ENCODE measurements at places on chromosomes 16 and 17. TPM values are rescaled to one million over a fixed set of nuclear protein-coding genes. Genes with fewer than 3 reads are reported as not detected.

Gene OTOA
- not detected for total RNA-seq

DNA sequence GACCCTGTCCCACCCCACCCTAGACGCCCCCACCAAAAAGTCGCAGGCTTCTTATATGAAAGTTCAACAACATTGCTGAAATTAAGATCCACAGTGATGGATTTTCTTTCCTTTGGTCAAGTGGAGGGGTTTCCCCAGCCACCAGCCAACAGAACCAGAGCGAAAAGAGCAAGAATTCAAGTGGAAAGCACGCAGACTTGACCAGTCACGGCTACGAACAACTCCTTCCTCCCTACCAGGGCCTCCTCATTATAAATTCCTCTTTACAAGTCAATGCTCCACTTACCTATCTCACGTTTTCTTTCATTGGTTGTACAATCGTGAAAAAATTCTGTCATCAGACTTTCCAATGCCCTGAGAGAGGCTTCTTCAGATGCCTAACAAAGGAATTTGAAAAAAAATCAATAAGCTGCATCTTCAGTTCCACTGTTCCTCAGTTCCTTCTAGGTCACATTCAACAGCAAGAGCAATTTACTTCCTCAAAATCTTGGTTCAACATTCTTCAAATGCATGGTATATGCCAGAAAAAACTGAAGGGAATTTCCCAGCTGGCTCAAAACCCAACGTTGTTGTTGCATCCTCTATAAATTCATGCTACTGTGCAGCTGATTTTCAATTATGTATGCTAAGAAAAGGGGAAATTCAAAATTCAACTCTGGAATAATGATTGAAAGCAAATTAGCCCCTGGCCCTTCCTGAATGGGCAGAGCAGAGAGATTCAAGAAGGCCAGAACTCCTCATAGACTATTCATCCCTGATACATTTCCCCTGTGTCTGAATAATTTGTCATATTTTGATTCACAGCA, 30.9 kb downstream of the XPO6 start:
- H3K4me3 ChIP-seq, result no peak overlapping the region
- peaks cover 7% of the 10 kb centered on the region for H3K36me3 ChIP-seq
- peaks cover 32% of the 10 kb centered on the region for H3K4me1 ChIP-seq
- no peak overlapping the region for H3K27ac ChIP-seq
- no peaks in the 10 kb centered on the region for H3K27me3 ChIP-seq

DNA sequence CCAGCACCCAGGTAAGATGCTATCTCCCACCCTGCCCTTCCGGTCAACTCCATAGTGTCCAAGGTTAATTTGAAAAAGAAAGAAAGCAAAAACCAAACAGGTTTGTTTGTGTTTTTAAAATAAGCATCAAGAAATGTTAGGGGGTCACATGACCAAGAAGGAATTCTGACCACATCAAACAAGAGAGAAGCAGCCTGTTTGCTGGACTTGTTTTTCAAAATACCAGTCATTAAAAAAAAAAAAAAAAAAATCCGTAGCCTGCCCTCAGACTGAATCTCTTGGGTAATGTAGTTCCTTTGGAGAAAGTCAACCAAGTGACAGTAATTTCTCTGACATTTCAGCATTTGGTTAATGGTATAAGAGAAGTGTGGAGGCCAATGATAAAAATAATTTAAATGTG, 38.4 kb downstream of the HNF1B start:
- H3K27me3 ChIP-seq, result no peaks in the 10 kb centered on the region
- H3K36me3 ChIP-seq, result no peaks in the 10 kb centered on the region
- no peak overlapping the region for H3K27ac ChIP-seq
- DNase-seq, result no peak
- no peaks in the 10 kb centered on the region for H3K4me1 ChIP-seq

Gene MRPS34
- total RNA-seq, result 89.6 TPM

GRCh38 chr17:73304971-73305812, 6.6 kb downstream of the CDC42EP4 start:
- peak overlapping the region; percentile 100 for H3K27ac ChIP-seq
- no peaks in the 10 kb centered on the region for H3K36me3 ChIP-seq

- no peak overlapping the region for H3K27ac ChIP-seq
- no peaks in the 10 kb centered on the region for H3K27me3 ChIP-seq
- DNase-seq, result no peak
- no peaks in the 10 kb centered on the region for H3K36me3 ChIP-seq
- H3K4me3 ChIP-seq, result no peak overlapping the region
- peaks cover 14% of the 10 kb centered on the region for H3K4me1 ChIP-seq
Measured at GRCh38 chr17:80984749-80985148, 6.9 kb upstream of the CHMP6 start.

Gene PRSS8
- total RNA-seq, result 26.0 TPM

DNA sequence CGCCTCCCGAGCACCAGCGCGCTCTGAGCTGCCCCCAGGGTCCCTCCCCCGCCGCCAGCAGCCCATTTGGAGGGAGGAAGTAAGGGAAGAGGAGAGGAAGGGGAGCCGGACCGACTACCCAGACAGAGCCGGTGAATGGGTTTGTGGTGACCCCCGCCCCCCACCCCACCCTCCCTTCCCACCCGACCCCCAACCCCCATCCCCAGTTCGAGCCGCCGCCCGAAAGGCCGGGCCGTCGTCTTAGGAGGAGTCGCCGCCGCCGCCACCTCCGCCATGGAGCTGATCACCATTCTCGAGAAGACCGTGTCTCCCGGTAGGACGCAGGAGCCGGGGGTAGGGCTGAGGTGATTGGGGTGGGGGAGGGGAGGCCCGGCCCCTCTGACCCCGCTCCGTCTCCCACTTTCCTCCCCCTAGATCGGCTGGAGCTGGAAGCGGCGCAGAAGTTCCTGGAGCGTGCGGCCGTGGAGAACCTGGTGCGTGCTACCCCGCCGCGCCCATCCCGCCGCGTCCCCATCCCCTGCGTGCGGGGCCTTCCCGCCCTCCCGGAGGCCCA, 329 bp downstream of the KPNB1 start:
- H3K36me3 ChIP-seq, result peaks cover 34% of the 10 kb centered on the region
- peak; percentile 91 for DNase-seq
- H3K27me3 ChIP-seq, result no peaks in the 10 kb centered on the region
- peaks cover 47% of the 10 kb centered on the region for H3K4me1 ChIP-seq
- H3K4me3 ChIP-seq, result peak overlapping the region; percentile 85

DNA sequence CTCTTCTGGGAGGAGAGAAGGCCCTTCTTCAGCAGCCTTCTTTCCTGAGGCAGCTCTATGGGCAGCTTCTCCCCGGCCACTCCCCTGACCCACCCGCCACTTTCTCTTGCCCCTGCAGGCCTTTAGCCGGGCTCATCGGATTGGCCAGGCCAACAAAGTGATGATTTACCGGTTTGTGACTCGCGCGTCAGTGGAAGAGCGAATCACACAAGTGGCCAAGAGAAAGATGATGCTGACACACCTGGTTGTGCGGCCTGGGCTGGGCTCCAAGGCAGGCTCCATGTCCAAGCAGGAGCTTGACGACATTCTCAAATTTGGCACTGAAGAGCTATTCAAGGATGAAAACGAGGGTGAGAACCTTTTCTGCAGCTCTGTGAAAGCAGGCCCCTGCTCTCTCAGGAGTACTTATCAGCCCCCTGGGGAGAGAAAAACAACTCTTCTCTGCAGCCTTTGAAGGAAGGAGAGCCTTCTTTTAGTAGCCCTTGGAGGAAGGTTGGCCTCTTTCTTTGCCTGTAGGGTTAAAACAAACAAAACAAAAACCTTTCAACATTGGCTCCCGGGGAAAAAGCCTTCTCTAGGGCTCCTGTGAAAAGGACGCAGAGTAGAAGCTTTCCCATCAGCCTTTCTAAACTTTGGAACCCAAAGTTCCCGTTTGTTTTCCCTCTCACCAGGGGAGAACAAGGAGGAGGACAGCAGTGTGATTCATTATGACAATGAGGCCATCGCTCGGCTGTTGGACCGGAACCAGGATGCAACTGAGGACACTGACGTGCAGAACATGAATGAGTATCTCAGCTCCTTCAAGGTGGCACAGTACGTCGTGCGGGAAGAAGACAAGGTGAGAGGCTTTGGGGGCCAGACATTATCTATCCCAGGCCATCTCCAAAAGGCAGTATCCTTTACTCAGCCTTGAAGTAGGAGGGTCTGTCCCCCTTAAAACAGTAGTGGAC, 12.7 kb downstream of the RNF227 start:
- no peak overlapping the region for H3K27ac ChIP-seq
- H3K4me1 ChIP-seq, result no peaks in the 10 kb centered on the region
- H3K4me3 ChIP-seq, result no peak overlapping the region
- H3K27me3 ChIP-seq, result no peaks in the 10 kb centered on the region
- no peak for DNase-seq
- no peaks in the 10 kb centered on the region for H3K36me3 ChIP-seq

Gene PPP1R27
- not detected for total RNA-seq

Gene TEX19
- total RNA-seq, result not detected

DNA sequence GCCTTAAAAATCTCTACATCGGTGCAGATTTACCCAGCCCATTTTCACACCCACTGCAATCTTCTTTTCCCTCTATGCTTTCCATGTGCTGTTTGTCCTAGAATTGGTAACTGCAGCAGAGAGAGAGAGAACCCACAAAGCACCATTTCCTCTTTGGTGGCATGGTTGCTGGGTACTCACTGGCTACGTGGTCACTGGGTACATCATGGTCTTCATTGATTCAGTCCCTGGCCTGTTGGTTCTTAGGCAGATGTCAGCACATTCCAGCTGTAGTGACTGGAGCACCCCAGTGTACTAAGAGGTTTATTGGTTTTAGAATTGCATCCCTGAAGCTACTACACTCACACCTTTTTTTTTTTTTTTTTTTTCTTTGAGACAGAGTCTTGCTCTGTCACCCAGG, 156.1 kb upstream of the CACNG5 start:
- peak; percentile 22 for DNase-seq
- H3K4me1 ChIP-seq, result peaks cover 41% of the 10 kb centered on the region
- H3K27ac ChIP-seq, result no peak overlapping the region
- no peaks in the 10 kb centered on the region for H3K36me3 ChIP-seq
- H3K4me3 ChIP-seq, result no peak overlapping the region

- no peaks in the 10 kb centered on the region for H3K4me1 ChIP-seq
- no peak overlapping the region for H3K27ac ChIP-seq
- no peaks in the 10 kb centered on the region for H3K36me3 ChIP-seq
- no peak for DNase-seq
- H3K4me3 ChIP-seq, result no peak overlapping the region
Measured at GRCh38 chr17:57152967-57153528, 68.0 kb downstream of the AKAP1 start.

DNA sequence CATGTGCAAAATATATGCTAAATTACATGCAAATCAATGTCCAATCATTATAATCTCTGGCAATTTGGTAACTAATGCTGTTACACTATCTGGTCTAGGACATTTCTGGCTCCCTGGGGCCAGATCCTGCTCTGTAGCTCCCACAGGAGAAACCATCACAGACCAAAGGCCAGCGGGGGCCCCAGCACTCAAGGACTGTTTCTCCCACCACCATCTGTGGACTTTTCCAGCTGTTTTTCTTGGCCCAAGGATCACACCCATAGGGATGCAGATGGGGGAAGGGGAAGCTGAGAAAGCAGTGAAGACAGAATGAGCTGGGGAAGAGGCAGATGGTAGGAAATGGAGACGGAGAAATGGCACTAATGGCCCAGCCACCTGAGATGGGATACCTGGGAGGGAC, at the start of gene HIGD1B:
TSS of gene HIGD1B (plus strand) at position 298 of the 400 bp plus-strand sequence. CDS start 270 bp downstream, outside the sequence.
- no peaks in the 10 kb centered on the region for H3K27me3 ChIP-seq
- no peaks in the 10 kb centered on the region for H3K36me3 ChIP-seq
- H3K4me3 ChIP-seq, result no peak within 1 kb of the TSS
- H3K27ac ChIP-seq, result no peak within 1 kb of the TSS
- H3K4me1 ChIP-seq, result no peaks in the 10 kb centered on the region

Gene PPY
- not detected for total RNA-seq

- peaks cover 18% of the 10 kb centered on the region for H3K4me1 ChIP-seq
- no peak for DNase-seq
- H3K27ac ChIP-seq, result no peak overlapping the region
- H3K36me3 ChIP-seq, result no peaks in the 10 kb centered on the region
- H3K27me3 ChIP-seq, result no peaks in the 10 kb centered on the region
Measured at GRCh38 chr17:79115487-79115886, 40.9 kb downstream of the ENGASE start.

DNA sequence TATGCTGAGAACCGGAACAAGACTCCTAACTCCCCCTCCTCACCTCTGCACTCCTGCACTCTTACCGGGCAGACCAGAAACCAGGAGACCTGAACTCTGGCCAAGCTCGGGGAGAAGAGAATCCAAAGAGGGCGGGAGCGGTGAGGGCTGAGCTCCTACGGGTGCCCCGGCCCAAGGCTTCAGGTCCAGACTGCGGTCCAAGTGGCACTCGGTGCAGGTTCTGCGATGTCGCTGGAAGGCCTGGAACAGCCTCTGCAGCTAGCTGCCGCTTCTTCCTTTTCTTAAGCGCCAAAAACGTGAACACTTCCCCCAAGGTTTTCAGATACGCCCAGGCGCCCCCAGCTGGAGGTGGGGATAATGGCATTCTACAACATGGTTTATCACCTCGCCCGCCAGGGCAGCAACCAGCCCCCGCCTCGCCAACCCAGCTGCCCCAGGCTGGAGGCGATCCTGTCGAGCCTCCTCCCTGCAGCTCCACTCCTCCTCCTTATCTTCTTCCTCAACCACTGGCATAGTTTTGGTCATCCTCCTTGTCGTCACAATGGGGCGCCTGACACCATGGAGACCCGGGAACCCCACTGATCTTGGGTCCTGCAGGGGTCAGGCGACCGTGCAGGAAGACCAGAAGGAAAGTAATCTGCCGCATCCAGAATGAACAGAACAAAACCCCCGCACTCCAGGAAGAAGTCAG, 1735.9 kb downstream of the TP53TG3F start:
- no peak overlapping the region for H3K4me3 ChIP-seq
- peak; percentile 91 for DNase-seq
- H3K36me3 ChIP-seq, result no peaks in the 10 kb centered on the region
- H3K27me3 ChIP-seq, result no peaks in the 10 kb centered on the region
- no peaks in the 10 kb centered on the region for H3K4me1 ChIP-seq
- no peak overlapping the region for H3K27ac ChIP-seq

Gene CSH2
- not detected for total RNA-seq

DNA sequence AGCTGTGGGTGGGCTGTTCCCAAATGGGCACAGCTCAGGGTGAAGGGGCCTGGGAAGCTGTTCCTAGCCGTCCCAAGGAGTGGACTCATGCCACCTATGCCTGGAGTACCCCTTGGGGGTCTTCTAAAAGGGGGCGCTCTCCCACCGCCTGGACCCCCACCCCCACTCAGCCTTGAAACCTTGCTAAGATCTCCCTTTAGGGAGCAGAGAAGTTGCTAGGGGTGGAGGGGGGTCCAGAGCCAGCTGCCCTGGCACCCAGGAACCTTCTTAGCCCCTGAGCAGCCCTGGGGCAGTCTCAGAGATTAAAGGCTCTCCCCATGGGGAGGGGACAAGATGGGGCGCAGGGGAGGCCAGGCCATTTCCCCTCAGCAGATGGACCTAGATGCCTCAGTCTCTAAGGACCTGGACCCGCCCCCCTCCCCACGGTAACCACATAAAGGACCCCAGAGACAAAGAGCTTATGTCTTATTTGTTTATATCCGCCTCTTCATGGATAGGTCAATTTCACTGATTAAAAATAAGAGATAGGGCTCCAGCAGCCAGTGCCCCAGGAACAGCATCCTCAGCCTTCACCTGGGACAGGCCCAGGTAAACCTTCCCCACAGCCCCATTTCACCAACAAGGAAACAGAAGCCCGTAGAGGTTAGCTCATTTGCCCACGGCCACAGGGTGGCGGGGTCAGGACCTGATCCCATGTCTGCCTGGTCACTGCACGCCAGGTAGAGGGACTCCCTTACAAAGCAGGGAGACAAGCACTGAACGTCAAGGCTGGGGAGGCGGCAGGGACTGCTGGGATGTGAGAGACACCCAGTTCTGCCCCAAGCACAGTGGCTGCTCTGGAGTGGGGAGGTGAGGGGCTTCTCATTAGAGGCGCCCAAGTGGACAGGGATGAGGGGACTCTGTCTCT, 3.4 kb downstream of the MTSS2 start:
- H3K4me1 ChIP-seq, result peaks cover 60% of the 10 kb centered on the region
- H3K36me3 ChIP-seq, result peaks cover 27% of the 10 kb centered on the region
- no peak for DNase-seq
- peak overlapping the region; percentile 73 for H3K4me3 ChIP-seq
- no peaks in the 10 kb centered on the region for H3K27me3 ChIP-seq
